Renal cortical epithelial cell (primary cell): ENCODE measurements at places on chromosomes 3 and 15.
A peak's percentile ranks its signal among the peaks of the same experiment; 100 is the strongest.

DNA sequence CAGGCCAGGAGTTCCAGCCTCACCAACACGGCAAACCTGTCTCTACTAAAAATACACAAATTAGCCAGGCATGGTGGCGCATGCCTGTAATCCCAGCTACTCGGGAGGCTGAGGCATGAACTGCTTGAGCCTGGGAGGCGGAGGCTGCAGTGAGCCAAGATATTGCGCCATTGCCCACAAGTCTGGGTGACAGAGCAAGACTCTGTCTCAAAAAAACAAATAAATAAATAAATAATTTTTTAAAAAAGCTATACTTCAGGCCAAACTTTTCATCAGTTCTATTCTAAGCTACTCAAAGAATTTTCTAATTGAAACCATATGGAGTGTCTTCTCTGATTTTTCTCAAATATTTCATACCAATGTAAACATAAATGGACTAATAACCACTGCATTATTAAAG lies 43.5 kb downstream of the PHC3 start:
- DNase-seq, result no peak

- DNase-seq, result peak; percentile 27
Observed at GRCh38 chr3:134640872-134641470, 9.9 kb downstream of the KY start.

GRCh38 chr3:13492048-13492447 lies 11.9 kb downstream of the HDAC11 start:
- DNase-seq, result no peak

DNA sequence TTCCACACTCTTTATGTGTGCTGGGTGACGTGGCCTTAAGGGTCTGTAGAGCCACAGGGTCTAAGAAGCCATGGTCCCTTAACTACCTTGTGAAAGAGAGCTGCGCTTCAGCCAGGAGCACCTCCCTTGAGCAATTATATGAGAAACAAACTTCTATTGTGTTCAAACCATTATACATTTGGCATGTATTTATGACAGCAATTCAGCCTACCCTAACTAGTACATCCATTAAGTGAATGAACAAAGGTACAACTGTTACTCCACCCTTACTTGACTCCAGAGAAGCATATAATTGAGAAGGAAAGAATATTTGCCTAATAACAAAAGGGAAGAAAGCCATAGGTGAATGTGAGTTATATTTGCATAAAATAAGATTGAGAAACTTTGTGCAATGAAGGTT lies 69.8 kb upstream of the BOC start:
- DNase-seq, result no peak

DNA sequence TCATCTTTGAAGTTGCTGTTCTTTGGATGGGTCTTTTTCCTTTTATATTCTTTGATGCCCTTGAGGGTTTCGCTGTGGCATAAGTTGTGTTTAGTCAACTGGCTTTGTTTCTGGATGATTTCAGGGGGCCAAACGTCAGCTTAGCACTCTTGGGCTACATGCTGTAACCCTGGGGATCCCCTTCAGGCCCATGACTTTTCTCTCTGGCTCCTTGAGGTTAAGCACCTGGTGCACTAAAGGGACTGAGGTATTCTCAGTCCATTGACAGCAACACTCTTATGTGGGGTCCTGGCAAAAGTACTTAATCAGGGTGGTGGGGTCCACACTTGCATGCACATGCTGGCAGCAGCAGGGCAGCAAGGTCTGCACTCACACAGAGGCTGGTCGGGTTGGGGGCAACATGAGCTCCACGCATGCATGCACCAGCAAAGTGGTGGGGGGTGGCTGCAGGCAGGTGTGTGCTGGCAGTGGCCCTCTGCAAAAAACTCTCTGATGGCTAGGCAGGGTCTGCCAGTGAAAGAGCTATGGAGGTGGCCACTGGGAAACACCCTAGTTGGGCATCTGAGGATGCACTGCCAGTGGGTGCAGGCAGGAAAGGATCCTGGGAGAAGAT lies 38.1 kb upstream of the CD200R1L start:
- DNase-seq, result no peak

DNA sequence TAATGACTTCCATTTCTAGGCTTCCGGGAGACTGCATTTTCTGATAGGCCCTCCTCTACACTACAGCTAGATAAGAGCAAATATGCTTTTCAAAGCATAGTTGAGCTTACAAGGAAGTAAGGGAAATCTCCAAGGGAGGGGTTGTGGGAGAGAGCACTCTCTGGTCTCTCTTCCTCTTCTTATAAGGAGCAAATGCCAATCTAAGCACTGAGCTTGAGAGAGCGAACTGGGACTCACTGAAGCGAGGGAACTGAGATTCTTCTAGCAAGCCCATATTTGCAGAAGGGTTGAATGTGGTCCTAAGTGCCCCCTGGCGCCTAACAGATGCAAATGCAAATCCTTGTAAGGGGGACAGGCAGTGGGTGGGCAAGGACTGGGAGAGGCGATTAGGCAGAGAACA lies 164.8 kb downstream of the ERC2 start:
- peak; percentile 83 for DNase-seq

DNA sequence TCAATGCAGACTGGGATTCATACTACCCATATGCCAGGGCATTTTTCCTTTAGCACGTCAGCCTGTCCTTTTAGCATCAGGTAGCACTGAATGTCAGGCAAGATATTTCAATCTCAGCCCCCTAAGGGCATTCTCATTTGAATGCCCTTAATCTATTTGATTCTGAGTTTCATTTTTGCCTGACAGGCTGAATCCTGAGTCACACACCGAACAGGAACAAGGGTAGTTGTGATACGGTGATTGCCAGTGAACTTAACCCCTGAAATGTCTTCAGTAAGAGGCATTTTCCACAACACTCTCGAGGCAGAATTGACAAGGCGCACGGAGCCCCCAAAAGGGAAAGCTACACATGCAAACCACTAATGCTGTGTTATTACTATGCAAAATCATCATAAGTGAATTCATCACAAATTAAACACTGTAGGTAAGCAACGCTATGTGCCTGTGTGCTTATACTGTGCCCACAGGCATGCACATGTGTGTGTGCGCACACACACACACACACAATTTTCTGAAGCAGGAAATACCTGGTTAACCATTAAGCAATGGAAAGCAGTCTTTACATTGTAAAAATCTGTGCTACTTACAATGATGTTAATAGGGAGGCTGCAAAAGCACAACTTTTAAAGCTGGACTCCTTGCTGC lies 130.4 kb downstream of the ZNF385D start:
- peak; percentile 87 for DNase-seq
